ENCODE measurements at places on chromosomes 2 and 18.

DNA sequence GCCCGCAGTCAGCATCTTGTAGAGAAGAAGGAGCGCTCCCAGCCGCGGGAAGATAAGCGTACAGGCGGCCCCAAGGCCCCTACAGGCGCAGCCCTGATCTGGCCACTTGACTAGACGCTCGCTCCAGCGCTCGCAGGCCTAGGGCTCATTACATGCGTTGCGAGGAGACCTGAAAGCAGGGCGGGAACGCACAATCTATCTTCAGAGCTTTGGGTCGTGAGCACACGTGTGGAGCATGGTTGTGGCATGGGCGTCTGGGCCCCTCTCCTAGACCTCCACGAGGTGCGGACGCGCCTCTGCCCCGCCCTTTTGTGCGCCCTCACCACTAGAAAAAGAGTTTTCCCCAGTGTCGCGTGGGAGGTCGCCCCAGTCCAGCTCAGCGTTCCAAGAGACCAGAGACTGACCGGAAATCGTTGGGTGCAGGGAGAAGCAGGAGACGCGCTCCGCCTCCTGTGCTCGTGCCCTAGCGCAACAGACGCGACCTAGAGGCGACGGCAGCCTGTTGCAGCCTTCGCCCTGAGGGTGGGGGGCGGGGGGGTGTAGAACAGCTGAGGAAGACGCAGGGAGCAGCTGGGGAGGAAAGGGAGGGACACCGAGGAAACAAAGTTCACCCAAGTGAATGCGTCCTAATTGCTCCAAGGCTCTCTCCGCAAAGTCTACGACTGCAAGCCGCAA, 12.6 kb downstream of the NR4A2 start:
- no peak for DNase-seq

GRCh38 chr2:177419274-177419673, 26.7 kb downstream of the AGPS start:
- no peak for DNase-seq

- DNase-seq: no peak
These were observed 49.0 kb downstream of the FBXO36 start for GRCh38 chr2:229971298-229971790.

DNA sequence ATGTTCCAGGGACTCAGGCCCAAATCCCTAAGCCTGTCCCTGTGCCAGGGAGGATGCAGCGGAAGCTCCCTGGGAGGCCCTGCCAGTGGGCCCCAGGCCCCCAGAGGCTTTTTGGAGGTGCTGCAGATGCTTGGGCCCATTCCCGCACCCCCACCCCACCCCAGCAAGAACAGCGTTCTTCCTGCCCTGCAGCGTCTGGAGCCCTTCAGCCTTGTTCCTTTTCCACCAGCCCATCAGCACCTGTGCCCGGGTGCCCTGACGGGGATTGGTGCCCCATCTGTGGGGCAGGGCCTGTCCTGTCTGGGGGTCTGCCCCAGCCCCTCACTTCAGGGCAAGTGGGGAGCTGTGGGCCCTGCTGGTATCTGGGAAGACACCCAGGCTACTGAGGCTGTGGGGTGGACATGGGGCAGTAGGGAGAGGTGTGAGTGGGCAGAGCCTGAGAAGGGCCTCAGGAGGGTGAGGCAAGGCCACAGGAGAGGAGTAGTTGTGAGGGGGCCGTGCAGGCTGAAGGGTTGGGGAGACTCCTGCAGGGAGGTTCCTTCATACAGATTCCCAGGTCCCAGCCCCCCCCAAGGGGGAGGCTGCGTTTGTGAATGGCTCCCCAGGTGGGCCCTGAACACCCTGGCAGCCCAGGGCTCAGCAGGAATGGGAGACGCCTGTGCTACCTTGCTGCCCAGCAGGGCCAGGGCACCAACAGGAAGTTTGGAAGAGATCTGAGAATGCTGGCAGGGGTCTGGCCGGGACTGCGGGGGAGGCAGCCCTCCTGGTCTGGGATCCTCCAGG, 2.4 kb downstream of the RNPEPL1 start:
- DNase-seq: no peak

DNA sequence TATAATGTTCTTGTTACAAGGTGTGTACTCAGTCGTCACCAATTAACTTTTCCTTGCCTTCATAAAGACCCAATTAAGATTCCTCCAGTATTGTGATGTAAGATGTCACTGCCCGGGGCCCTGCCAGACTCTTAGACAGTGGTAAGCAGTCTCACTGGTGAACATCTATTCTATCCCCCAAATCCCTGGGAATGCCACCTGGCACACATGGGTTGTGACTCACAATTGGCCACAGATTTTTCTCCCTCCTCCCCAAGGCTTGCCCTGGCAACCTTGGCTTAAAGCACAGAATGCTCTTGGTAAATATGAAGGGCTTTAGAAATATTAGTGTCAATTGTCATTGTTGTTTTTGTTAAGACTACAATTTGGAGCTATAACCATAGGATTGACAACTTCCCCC, 287.9 kb downstream of the ETAA1 start:
- DNase-seq: no peak

- no peak for DNase-seq
These were observed 468.7 kb upstream of the CDH7 start for GRCh38 chr18:65282096-65282495.

- no peak for DNase-seq
These were observed 11.5 kb downstream of the GNLY start for GRCh38 chr2:85705680-85706039.

GRCh38 chr2:177328056-177328455, 63.5 kb upstream of the NFE2L2 start:
- DNase-seq: no peak

GRCh38 chr2:3587432-3587831, 7.5 kb upstream of the COLEC11 start:
- DNase-seq: no peak

- no peak for DNase-seq
These were observed 640.6 kb downstream of the EPHA4 start for GRCh38 chr2:220931491-220931890.

DNA sequence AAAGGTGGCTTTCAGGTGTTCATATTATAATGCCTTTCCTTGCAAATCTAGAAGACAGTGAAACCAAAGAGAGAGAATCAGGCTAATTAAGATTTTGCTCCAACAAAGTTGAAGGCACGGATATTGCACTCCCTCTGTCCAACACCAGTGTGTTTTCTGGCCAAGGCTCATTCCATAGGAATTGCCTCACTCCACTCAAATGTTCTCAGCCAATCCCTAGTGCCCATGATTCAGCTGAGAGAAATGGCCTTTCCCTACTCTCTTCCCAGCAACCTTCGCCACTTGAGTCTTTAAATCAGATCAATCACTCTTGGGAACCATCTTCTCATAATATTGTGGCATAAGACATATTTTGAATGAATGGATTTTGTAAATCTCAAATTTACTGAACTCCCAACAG, 768.2 kb upstream of the ACVR2A start:
- DNase-seq: no peak

DNA sequence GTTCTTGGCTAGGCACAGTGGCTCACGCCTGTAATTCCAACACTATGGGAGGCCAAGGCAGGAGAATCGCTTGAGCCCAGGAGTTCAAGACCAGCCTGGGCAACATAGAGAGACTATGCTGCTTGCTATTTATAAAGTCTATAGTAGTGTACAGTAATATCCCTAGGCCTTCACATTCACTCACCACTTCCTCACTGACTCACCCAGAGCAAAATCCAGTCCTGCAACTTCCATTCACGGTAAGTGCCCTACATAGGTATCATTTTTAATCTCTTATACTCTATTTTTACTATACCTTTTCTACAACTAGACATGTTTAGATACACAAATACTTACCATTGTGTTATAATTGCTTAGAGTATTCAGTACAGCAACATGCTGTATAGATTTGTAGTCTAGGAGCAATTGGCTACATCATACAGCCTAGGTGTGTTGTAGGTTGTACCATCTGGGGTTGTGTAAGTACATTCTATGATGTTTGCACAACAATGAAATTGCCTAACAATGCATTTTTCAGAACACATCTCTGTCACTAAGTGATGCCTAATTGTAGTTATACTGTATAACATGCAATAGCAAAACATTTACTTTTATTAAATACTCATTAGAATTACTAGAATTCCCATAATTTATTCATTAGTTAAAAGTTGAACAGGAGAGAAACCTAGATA, 8.8 kb downstream of the DHX57 start:
- DNase-seq: no peak

DNA sequence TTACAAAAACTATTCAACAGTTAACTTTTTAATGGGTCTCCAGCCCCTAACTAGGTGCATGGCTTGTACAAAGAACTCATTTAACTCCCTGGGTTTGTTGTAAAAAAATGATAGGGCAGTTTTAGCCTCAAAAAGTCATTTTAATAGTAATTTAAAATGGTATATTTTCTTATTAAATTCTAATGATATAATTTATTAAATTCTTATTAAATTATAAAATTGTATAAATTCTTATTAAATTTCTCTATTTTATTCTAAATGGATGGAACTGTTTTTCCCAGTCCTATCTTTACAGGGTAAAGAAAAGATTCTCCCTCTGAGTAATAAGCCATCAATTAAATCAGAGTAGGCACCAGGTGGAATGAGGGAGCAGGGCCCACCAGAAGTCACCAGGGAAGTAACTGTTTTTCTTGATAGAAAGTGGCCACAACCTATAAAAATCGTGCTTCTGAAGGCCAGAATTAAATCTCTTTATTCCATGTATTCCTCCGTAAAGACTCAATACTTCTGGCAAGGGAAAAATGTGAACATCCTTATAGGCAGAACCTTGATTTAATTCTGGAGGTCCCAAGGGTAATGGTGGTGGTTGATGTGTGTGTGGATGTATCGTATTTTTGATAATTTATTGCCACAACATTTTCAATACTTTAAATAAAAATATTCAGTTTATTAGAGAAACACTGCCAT, 814 bp downstream of the FKBP7 start:
- no peak for DNase-seq

- DNase-seq: no peak
These were observed 34.7 kb downstream of the TFPI start for GRCh38 chr2:187519419-187520120.

DNA sequence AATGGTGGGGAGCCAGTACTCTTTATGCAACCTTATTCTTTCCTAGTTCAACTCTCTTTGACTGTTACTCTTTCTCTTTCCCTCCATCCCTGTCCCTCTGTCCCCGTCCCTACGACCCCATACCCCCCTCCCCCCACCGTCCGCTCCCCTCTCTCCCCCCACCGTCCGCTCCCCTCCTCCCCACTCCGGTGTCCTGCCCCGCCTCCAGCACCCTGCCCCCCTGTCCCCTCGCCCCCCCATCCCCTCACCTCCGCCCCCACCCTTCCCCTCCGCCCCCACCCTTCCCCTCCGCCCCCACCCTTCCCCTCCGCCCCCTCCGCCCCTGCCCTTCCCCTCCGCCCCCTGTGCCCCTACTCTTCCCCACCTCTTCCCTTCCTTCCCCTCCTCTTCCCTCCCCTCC, 128.4 kb downstream of the LPIN1 start:
- no peak for DNase-seq

DNA sequence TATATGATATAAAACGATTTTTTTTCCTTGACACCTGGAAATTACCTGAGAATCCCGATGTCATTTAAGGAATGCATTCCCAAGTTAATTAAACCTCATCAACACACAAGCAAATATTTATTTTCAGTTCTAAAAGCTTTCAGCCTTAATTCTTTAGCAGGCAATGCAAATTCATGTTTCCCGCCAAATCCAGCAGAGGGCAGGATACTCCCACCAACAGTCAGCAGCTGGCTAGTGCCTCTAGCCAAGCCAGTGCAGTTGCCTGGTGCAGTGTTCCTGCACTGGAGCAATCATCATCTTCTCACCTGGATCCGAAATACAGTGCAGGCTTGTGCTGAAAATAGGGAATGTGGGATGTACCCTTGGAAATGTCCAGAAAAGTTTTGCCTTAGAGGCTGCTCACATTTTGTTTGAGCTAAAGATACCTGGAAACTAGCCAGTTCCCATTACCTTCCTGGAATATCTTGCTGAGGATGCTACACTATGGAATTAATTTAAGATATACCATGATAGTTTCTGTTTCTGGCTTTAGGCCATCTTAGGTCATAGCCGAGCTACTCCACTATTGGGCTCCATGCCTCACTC, 48.4 kb upstream of the CYTIP start:
- DNase-seq: peak; percentile 47

Measured in stimulated activated CD8-positive, alpha-beta memory T cell treated with anti-CD3 and anti-CD28 coated beads, Interleukin-4, amount 100 ng/mL, for 1 hour (primary cell).